Right cardiac atrium (tissue), 5 donors: ENCODE measurements at places on chromosomes 1 and 21. TPM values are rescaled to one million over a fixed set of nuclear protein-coding genes. Genes with fewer than 3 reads are reported as not detected.

Gene GRIK1
- polyA plus RNA-seq = not detected

Gene CSMD2
- 0.38 TPM for polyA plus RNA-seq

Gene TAL1
- polyA plus RNA-seq = 3.3 TPM

Gene LAPTM5
- 14.4 TPM for polyA plus RNA-seq

Gene ST6GALNAC5
- polyA plus RNA-seq = 1.5 TPM

Gene PHGDH
- polyA plus RNA-seq = 11.9 TPM

Gene CHIA
- polyA plus RNA-seq = 0.09 TPM

Gene HCRTR1
- 0.18 TPM for polyA plus RNA-seq

DNA sequence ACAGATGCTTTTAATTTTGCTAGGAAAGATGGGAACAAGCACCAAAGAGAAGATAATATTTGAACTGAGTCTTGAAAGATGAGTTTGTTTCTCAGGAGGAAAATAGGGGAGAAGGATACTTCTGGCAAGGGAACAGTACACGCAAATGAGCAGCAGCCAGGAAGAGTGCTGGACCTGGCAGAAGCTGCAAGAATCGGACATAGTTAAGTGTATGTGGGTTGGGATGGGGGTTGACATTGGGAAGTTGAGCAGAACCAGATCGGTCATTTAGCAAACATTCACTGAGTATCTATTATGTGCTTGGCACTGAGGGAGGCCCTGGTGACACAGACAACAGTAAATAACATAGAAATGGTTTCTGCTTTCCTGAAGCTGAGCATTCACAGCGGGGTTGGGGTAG lies 198.8 kb downstream of the PLPP3 start:
- no peak for DNase-seq

GRCh38 chr1:212879947-212880690 lies 22.0 kb downstream of the FLVCR1 start:
- no peak for DNase-seq

GRCh38 chr1:204564835-204565234 lies 48.6 kb downstream of the MDM4 start:
- DNase-seq = no peak

GRCh38 chr1:88661188-88661587 lies 22.9 kb upstream of the PKN2 start:
- DNase-seq = no peak

- DNase-seq = no peak
Measured at GRCh38 chr1:43592974-43593683, 56.8 kb upstream of the KDM4A start.

DNA sequence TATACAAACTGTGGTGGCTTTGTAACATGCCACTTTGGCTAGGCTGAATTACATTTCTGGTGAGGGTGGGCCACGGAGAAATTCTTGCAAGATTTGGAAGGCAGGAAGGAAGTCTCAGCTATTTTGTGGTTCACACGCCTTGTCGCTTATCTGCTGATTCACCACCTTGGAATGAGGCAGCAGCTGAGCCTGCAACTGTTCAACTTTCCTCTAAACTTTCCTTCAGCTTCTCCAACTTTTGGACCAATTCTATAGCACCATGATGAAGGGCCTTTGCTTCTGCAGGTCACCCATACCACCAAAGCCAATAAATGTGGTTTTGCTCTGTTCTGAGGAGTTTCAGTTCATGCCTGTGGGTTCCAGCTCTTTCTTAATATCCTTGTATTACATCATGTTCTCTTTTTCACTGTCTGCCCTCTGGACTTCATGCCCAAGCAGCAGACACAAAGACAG lies 337.6 kb upstream of the SNX7 start:
- DNase-seq = peak; percentile 73

DNA sequence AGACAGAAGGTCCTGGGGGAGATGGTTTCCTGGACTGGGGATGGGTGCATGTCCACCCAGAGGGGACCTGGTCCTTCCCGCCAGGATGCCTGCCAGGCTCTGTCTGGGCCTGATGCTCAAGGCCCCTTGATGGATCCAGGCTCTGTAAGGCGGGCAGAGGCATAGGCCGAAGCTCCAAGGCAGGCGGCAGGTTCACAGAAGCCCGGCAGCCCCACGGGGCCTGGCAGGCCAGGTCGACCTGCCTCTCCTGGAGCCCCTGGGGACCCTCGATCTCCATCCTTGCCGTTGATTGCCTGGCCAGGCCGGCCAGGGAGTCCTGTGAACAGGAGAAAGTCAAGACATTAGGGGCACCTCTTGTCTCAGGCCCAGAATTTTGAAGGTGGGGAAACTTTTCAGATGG lies 16.0 kb downstream of the COL9A2 start:
- DNase-seq = no peak

GRCh38 chr1:39666772-39667171 lies 5.1 kb downstream of the NT5C1A start:
- DNase-seq = no peak

- peak; percentile 77 for DNase-seq
Measured at GRCh38 chr1:27332536-27333281, 9.1 kb upstream of the SYTL1 start.

DNA sequence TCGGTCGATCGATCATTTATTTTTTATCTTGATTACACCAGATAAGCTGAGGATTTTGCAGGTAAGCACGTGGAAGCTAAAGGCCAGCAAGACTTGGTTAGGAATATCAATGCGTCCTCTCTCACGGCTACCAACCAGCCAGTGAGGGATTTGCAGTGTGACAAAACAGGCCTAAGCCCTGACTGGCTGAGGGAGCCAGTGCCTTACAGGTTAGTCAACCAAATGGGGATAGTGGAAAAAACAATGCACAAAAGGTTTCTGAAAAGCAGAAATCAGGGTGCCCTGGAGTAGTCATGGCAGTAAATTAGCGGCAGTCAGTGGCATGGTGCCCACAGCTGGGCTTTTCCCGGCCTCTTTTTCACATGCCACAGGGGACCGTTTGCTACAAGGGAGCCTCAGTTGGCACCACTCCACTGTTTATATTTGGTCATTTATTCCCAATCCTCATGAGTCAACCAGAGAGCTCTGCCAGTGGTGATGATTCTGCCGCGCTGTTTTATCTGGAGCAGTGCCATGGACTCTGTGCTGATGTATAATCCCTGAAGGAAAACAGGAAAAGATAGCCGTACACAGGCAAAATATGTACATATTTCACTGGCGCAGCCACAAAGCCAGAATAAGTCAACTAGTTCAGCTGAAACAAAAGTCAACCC lies 167.6 kb downstream of the RHOU start:
- peak; percentile 86 for DNase-seq

DNA sequence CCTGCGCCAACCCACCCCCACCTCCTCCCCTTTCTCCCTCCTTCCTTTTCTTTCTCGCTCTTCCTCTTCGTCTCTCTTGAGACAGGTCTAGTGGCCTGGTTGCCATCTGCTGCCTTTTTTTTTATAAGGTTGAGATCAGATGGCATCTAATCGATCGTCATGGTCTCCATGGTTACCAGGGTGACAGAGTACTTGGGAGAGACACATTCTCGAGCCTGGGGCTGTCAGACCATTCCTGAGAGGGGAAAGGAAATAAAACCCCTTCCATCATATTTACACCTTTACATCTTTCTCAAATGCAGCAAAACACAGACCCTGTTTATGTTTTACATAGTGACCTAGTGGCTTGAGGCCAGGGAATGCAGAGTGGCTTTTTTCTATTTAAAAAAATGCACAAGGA lies 53.5 kb upstream of the SLC22A15 start:
- no peak for DNase-seq

DNA sequence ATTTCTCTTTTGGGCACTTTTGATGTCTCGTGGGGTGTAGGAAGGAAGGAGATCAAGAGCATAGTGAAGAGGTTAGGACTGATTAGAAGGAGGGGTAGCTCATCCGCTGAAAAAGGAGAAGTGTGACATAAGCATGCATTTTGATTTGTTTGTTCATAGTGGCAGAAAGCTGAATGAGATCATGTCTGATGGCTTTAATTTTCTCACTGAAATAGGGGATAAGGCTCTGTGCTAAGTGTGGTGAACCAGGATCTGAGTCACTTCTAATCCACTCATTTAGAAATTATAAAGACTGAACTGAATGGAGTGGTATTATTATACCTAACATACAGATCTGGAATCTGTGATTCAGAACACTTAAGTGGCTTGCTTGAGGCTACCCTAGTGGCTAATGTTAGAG lies 344.5 kb downstream of the PDE4B start:
- DNase-seq = no peak

DNA sequence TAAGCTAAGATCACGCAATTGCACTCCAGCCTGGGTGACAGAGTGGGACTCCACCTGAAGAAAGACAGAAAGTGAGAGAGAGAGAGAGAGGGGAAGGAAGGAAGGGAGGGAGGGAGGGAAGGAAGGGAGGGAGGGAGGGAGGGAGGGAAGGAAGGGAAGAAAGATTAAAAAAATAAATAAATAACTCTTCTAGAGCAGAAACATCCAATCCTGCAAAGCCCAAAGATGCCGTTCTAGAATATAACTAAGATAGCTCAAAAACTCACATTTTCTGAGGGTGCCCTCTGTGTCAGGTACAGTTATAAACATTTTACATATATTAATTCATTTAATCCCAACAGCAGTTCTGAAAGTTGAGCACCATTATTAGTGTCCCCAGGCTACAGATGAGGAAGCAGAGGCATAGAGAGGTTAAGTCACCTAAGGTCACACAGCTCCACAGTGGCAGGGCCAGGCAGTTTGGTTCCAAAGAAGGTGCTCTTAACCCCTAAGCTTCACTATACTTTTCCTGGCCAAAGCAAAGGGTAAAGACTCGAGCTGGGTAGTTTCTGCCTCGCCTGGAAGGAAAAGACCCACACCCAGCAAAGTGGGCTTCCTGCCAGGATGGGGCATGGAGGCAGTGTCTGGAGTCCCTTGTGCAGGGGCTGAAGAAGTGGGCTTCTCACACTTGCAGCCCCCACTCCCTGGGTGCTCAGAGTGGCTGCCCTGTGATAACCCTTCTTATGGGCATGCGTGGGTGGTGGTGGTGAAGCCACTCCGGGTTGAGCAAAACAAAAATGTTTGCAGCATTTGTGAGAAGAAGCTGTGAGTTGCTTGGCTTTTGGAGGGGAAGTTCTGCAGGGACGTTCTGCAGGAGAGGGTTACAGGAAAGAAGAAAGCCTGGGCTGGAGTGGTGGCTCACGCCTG lies 7.9 kb upstream of the PIK3CD start:
- no peak for DNase-seq

DNA sequence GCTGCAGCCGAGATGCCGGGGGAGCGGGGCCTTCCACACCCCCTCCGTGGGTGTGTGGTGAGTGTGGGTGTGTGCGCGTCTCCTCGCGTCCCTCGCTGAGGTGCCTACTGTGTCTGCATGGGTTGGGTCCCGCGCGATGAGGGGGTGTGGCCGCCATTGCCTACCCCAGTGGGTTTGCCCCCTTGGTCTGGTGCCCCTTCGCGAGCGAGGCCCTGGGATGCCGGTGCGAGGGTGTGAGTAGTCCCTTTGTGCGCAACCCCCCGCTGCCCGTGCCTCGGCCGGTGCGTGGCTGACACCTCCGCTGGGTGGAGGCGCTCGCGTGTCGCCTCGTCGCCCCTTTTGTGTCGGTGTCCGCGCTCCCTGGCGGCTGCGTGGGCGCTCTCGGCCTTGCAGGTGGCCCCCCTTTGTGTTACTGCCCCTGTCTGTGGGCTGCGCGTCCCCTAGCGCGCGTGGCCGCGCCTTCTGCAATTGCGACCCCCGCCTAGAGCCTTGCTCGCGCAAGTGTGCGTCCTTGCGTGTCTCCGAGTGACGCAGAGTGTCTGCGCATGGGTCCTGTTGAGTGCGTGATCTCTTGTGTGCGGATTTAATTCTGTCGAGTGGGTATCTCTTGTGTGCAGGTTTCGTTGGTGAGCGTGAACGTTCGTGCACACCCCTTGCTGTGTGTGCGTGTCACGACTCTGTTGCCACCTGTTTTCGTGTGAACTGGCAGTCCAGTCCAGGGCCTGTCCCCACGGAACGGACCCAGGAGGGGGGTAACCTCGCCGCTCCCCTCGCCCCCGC lies 553 bp downstream of the TTC3 start:
- peak; percentile 64 for DNase-seq

DNA sequence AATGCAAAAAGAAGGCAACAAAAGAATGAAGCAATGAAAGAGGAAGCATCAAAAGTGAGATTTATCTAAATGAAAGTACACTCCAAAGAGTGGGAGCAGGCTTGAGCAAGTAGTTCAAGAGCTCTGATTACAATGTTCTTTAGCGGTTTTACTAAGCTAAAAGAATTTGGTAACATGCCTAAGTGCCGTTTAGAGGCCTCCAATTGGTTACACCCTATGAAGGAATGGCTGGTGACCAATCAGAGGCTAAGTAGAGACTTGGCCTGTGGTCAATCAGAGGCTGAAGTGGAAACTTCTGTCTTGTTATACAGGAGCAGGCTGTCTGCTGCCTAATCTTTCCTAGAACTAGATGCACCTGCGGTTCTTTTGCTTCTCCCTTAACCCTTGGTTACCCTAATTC lies 59.1 kb downstream of the PTGFR start:
- DNase-seq = no peak

DNA sequence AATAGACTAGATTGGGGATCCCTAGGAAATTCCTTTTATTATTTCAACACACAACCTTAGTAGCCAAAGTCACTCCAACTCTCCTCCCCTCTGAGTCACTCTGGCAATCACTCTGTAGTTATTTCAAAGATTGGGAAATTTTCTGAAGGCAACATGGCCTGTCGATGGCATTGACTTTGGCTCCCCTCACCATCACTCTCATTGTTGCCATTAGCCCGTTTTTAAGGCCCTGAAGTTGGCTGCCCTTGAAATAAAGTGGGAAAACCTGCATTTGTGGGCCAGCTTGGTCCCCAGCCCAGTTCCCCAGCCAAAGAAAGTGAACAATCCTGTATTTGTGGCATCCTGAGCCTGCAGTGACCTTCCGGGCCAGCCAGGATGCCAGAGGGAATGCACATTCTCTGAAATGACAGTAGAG lies 52.5 kb downstream of the CDC7 start:
- peak; percentile 56 for DNase-seq

GRCh38 chr1:173648880-173649605 lies 13.9 kb downstream of the TEX50 start:
- DNase-seq = no peak

DNA sequence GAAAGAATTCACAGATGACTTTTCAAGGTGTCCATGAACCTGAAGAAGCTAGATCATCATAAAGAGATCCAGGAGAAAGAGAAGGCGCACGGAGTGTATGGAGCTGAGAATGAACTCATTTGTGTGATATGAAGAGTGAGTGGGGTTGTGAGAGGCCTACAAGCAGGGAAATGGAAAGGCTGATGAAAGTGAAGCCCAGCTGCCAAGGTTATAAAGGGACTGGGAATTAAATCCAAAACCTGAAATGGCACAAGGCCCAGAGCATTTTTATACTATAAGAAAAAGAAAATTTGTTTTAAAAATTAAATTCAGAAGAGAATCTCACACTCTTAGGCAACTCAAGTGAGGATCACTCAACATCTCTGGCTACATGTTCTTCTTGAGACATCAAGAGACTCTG lies 43.4 kb downstream of the HSD3B1 start:
- DNase-seq = no peak

GRCh38 chr21:42747746-42748351 lies 94.4 kb downstream of the PDE9A start:
- DNase-seq = no peak
